ENCODE measurements at places on chromosomes 16 and 17.

GRCh38 chr16:4407543-4408322 is 8.7 kb downstream of the CORO7 start:
- no peak for DNase-seq

DNA sequence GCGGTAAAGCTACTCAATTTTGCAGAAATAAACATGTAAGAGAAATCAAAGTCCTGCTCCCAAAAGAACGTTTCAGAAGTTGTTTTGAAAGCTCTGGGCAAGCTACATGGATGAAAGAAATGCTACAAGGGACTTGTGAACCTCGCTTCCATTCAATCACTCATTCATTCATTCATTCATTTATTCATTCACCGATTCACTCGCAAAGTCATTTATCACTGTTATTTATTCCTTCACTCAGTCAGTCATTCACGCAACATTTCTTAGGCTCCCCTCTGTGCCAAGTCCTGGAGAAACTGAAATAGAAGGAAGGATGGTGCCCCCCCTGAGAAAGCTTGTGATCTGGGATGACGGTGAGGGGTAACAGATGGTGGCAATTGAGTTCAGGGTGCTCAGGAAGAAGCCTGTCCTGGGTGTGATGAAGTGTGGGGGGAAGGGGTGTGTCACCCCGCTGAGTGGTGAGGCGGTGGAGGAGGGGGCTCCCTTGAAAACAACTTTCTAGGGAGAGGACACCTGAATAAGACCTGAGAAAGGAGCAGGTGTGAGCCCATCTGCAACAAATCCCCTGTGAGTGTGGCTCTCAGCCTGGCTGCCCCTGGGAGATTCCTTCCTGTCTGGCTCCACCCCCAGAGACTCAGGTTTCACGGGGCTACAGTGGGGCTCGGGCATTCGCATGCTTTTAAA is 36.3 kb upstream of the PRSS54 start:
- DNase-seq: no peak

- no peak for DNase-seq
These were observed 1.0 kb upstream of the C16orf74 start for GRCh38 chr16:85751698-85752501.

- DNase-seq: no peak
These were observed 35.8 kb upstream of the TBX2 start for GRCh38 chr17:61363601-61364462.

DNA sequence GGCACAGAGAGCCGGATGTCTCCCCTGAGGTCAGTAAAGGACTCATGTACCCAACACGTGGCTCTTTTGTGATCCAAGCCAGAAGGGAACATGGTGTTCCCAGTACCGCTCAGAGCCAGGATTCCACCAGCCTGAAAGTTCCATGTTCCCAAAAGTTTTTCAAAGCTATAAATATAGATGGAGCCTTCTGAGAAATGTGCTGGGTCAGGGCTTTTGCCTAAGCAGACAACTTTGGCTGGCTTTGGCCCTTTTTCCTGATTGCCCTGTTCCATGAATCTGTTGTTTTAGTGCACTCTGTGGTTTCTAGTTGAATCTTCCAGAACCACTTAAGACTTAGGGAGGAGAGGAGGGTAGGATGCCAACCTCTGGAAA is 128.5 kb upstream of the HS3ST2 start:
- no peak for DNase-seq
